ENCODE measurements at places on chromosomes 13 and 19.

DNA sequence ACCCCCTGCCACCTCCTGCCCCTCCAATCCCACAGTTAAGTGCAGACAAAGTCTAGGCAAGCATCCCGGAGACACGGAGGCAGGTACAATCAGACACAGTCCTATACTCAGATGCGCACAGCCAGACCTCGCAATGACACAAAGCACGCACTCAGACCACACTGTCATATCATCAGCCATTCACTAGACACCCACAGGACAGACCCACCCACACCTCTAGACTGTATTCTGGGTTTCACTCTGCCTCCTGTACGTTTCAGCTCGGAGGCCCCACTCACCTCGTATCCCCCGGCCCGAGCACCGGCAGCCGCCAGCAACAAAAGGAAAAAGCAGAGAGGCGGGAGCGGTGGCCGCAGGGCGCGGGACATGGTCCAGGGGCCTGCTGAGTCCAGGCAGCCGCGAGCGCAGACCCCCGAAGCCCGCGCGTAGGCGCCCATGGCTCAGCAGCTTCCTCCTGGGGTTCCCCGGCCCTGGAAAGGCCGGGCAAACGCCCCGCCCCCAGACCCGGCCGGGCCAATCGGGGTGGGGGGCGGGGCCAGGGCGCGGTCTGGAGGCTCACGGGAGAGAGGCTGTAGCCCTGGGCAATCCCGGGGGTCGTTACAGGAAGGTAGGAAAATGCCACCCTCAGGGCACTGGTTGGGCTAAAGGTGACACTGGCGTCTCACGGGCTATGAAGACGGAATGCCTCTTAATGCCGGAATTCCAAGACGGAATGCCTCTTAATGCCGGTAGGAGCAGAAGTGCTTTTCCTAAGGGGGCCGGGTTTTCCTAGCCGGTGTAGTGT, at the start of the genes MAN2B1 and WDR83:
TSS of gene MAN2B1 (minus strand) at position 478 of the 784 bp plus-strand sequence. CDS start at position 437, 41 bp downstream.
TSS of gene WDR83 (plus strand) at position 543 of the 784 bp plus-strand sequence. CDS start 2,984 bp downstream, outside the sequence.
- DNase-seq, result no peak

- no peak for DNase-seq
Measured at GRCh38 chr19:47609906-47610894, 1.3 kb downstream of the BICRA start.

DNA sequence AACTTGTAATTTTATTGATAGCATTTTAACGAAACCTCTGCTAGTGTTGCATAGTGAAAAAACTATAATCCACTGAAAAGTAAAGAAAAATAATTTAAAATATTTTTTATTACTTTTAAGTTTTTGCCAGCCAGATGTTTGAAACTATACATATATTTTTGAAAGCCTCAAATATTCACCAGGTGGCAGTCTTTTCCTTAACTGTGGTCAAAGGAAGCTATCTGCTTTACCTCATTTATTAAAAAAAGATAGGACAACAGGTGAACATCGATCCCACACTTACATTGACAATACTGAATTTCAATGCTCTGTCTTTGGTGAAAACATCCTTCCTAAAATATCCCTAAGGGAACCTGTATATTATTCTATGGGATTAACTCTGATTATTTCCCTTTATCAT, 100.5 kb downstream of the TRPC4 start:
- no peak for DNase-seq

- no peak for DNase-seq
Measured at GRCh38 chr13:109706015-109706715, 80.2 kb downstream of the IRS2 start.

Measured in NCI-H1417 treated with DMSO at 0.1 percent for 48 hours (cell line).